ENCODE measurements at places on chromosomes 3 and 15. TPM values are rescaled to one million over a fixed set of nuclear protein-coding genes. Genes with fewer than 3 reads are reported as not detected.

DAZL gene
- not detected for polyA plus RNA-seq

TMEM44 gene
- 13.3 TPM for polyA plus RNA-seq

UBR1 gene
- 20.8 TPM for polyA plus RNA-seq

NR2E3 gene
- polyA plus RNA-seq = 0.70 TPM

PLA2G4E gene
- polyA plus RNA-seq = not detected

TP63 gene
- polyA plus RNA-seq = 0.91 TPM
